Keratinocyte (primary cell): ENCODE measurements at places on chromosomes 3 and 15.

DNA sequence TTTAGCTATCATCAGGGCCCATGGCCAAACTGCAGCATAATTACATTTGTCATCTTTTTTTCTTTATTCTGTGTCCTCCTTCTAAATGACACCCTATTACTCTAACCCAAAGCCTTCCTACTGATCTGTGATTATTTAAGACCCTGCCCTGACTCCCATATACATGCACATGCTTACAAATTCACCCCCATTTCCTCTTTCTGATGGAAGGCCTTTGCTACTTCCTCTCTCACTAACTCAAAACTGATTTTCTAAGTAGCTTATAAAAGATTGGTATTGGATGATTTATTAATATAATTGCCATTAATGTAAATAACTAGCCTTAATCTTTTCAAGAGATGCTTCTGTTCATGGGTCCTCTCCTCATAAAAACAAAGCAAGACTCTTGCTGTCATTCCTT, 179.2 kb downstream of the EDEM1 start:
- DNase-seq, result no peak

DNA sequence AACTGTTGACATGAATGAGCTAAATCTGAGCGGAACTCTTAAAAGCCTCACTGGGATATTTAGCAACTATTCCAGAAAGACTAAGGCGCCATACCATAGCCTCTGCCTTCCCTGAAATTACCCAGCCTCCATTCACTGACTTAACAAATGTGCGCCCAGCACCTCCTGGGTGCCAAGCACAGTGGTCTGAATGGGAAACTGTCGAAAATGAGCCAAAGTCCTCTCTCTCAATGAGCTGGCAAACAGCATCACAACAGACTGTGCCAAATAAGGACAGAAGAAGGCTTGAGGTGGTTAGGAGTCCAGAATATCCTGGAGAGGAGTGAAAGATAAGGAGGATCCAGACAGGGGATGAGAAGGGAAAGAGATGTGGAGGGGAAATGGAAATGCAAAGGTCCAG, 332.4 kb downstream of the MAGI1 start:
- DNase-seq, result no peak

GRCh38 chr3:146948186-146948585, 343.0 kb upstream of the PLSCR5 start:
- DNase-seq, result no peak

DNA sequence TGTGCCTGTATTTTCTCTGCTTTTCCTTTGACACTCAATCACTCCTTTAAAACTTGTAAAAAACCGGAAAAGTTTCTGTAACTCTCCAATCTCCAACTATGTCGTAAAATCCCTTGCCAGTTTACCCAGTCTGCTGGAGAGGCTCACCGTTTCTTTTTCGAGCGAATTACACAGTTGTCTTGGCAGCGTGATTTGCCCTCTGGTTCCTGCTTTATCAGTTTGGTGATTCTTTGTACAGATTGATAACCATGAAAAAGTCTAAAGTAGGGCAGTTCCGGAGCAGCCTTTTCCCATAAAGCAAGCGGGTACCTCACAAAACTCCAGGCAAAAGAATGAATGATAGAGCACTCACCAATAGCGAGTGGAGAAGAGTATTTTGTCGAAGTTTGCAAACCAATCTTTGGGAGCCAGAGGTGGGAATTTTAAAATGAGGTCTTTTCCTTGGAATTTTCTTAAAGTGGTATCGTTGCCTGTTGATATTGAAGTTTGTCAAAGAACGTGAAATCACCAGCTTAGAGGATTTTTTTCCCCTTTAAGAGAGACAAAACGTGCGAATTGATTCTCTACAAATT, at the start of gene TTC23:
Gene TTC23 (minus strand): TSS at position 312 of the 572 bp plus-strand sequence. CDS start 20,869 bp downstream, outside the sequence.
- DNase-seq, result no peak

DNA sequence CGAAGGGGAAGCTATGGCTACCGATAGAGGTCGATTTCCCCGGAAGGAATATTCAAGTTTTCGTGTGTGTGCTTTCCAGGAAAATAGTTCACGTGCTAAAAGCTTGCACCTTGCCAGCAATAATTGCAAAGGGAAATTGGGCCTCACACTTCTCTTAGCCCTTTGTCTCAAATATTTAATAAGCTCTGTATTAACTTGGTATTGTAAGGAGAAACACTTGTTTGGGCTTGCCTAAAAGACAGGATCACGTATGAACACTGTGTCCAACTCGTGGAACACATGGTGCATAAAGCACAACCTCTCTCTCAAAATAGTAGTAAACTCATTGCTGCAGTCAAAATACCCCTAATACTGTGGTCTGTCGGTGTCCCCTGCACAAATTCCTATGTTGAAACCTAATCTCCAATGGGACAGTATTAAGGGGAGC, 352 bp upstream of the TMF1 start:
- no peak for DNase-seq

- no peak for DNase-seq
These were observed 748.5 kb downstream of the ROBO1 start for GRCh38 chr3:79019137-79019923.

- no peak for DNase-seq
These were observed 93.8 kb upstream of the UNC13C start for GRCh38 chr15:53884441-53884840.

DNA sequence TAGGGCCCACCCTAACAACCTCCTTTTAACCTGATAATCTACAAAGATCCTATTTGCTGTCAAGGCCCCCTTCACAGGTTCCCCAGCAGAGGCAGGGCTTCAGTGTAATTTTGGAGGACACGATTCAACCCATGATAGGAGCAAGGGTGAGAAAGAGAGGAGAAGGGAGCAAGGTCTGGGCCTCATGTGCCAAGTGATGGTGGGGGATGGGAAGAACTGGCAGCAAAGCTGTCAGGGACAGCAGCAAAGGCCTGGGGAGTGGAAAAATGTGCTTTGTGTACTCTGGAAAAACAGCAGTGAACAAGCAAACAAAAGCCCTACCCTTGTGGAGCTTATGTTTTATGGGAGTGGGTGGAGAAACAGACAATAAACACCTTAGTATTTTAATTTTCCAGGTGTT, 2.7 kb upstream of the GALNT15 start:
- no peak for DNase-seq

DNA sequence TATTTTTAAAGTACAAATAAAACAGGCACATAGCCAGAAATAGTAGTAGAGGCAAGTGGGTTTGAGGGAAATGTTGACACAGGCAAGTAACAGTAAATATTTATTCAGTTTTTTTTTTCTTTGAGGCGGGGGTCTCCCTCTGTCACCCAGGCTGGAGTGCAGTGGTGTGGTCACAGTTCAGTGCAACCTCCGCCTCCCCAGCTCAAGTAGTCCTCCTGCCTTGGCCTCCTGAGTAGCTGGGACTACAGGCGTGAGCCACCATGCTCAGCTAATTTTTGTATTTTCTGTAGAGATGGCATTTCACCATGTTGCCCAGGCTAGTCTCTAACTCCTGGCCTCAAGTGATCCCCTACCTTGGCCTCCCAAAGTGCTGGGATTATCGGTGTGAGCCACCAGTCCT, 43.5 kb downstream of the PHLDB2 start:
- DNase-seq, result no peak

DNA sequence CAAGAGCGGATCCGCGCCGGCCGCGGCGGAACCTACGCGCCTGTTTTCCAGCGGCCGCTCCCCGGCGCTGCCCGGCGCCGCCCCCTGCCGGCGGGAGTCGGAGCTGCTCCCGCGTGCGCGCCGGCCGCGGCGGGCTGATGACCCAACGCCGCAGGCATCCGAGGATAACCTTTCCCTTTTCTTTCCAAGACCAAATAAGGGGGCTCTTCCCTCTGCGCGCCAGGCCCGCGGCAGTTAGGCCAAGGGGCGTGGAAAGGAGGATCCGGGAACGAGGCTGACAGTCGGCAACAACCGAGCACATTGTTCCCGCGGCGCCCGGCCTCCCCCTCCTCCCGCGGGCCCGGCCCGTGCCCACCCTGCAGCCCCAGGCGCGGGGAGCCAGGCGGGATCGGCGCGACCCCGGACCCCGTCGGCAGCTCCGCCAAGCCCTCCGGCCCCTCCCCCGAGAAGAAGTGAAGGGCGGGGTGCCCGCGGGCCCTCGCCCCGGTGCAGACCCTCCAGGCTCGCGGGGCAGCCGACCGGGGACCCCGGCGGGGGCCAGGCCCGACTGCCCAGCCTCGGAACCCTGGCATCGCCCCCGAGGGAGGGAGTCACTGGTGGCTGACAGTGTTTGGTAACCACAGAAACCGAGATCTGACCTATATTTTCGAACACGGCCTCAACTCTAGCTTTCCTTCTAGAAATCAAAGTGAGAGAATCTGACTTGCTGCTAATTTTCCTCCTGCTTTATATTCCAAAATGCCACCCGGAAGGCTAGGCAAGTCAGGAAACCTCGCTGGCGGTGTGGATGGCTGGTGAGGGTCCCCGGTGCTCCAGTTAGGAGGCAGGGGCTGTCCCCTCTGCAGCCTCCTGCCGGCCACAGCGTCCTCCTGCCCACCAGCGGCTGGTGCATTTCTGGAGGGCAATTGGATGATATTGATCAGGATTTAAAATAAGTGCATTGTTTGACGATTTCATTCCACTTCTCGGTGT, 45.6 kb upstream of the SYNM start:
- DNase-seq, result no peak

- DNase-seq, result no peak
These were observed 315.5 kb downstream of the ARRDC4 start for GRCh38 chr15:98276018-98276417.

DNA sequence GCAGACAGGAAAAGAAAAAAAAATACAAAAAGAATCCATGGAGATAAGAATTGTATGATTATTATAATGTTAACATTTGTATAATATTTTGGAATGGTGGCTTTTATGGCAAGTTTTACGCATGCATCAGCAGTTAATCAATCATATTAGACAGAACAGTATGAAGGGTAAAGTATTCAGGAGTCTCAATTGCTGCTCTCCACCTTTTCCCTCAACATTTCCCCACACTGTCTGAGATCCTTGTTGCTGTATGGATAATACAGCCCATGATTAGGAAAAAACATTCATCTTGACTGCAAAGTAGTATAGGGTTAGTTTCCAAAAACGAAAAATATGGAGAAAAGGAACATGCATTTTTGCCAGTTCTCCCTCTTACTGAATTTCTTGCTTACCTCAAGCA, 755.3 kb upstream of the ARPP21 start:
- DNase-seq, result no peak

- no peak for DNase-seq
These were observed 30.0 kb downstream of the SHQ1 start for GRCh38 chr3:72818092-72818773.

DNA sequence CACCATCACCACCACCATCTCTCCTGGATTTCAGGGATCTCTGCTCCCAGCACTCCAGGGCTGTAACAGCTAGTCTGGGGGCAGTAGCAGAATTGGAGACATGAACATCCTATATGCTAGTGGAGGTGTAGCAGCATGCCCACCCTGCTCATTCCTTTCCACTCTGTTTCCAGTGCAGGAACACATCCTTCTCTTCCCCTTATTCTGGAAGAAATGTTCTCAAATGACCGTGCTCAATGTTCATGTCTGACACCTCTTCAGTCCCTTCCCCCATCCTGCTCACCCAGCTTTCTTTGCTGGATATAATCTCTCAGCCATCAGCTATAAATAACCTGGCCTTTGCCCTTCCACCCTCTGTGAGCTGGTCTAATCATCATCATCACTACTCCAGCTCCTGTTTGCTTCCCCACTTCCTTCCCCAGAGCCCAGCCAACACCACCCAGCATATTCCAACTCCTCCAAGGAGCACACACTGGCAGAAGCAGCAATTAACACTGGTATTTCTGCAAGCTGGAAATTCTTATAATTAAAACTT, 31.1 kb downstream of the DCLK3 start:
- DNase-seq, result no peak

DNA sequence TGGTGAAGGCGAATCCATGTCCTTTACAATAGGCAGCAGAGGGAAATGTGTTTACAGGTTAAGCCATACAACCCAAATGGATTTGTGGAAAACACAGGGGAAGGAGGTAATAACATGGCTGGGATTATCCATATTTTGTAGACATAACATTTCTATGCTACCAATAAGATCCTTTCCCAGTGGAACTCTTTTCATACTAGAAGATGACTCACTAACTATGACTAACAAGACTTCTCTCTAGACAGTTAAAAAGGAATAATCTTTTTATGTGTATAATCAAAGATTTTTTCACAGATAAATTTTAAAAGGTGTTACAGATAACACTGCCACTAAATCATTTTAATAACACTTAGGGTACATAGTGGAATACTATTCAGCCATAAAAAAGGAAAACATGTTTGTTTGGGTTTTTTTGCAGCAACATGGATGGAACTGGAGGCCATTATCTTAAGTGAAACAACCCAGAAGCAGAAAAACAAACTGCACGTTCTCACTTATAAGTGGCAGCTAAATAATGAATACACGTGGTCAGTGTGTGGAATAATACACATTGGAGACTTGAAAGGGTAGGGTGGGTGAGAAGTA, 39.6 kb downstream of the VPS13C start:
- DNase-seq, result no peak

DNA sequence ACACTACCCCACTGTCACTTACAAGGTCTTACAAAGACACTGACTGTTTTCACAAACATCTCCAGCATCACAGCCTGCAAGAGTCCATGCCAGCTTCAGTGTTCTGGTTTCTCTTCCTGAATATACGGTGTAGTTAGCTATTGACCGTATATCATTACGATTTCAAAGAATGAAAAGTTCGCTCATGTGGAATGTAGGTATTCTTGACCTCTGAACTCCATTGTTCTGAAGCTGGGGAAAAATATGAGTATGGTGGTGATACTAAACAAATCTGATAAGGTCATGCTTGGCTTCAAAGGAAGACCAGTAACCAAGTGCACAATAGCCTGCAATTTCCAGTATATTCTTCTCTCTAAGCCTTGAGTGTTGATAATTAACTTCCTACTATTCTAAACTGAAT, 315.7 kb upstream of the WNT5A start:
- no peak for DNase-seq

GRCh38 chr15:85615930-85616329, 178.8 kb downstream of the KLHL25 start:
- no peak for DNase-seq

DNA sequence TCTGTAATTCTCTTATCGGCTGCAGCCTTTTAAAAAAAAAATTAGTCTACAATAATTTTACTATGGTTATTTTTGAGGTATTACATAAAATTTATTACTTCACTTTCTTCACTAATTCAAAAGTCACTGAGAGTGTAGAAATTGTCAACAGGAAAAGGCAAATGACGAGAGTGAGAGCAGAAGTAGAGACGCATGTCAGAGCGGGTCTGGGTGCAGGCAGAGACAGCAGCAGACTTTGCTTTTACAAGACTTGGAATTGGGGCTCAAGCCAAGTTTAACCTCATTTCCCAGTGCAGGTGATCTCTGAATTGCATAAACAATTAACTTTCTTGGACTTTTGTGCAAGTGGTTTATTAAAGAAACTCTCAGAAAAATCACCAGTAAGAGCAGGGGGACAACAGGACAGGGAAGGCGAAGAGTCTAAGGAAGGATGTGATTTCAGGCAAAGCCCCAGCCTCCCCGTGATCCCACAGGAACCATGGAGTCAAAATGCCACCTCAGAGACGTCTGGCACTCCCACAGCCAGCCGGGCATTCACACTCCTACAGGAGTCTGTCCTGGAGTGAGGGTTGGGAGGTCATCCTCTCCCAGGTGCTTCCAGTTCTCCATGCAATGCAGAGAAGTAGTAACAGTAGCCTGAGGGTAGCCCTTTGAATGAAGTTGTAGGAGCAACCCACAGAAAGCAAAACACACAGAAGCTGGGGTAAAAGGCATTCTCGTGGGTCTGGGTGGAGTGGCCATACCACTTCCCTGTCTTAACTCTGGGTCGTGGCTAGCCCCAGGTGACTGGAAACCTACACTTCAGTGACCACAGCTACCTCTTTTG, 274.0 kb upstream of the TGFBR2 start:
- no peak for DNase-seq
